ENCODE measurements at places on chromosomes 2 and 18. TPM values are rescaled to one million over a fixed set of nuclear protein-coding genes. Genes with fewer than 3 reads are reported as not detected.

FIGLA gene
- total RNA-seq, result not detected

MTCL1 gene
- total RNA-seq, result 0.69 TPM

CNGA3 gene
- not detected for total RNA-seq

UNC80 gene
- not detected for total RNA-seq

CNDP1 gene
- not detected for total RNA-seq

ADGRF3 gene
- total RNA-seq, result 7.0 TPM

TMEM178A gene
- total RNA-seq, result 0.23 TPM

TCF7L1 gene
- not detected for total RNA-seq

CNRIP1 gene
- total RNA-seq, result not detected

IL36B gene
- total RNA-seq, result not detected

TEKT4 gene
- total RNA-seq, result not detected

SH2D6 gene
- total RNA-seq, result 0.94 TPM

TNFRSF11A gene
- total RNA-seq, result 7.5 TPM

FOSL2 gene
- total RNA-seq, result 30.1 TPM

PRKAG3 gene
- not detected for total RNA-seq

ARHGEF4 gene
- total RNA-seq, result 5.4 TPM

REEP1 gene
- 0.11 TPM for total RNA-seq

COA5 gene
- total RNA-seq, result 36.7 TPM

All from activated naive CD8-positive, alpha-beta T cell treated with anti-CD3 and anti-CD28 coated beads, Interleukin-2, amount 10 ng/mL, durations not matched to agents 7 days and 5 days (primary cell).